ENCODE measurements at places on chromosomes 6 and 20.

- no peak for DNase-seq
Observed at GRCh38 chr6:16749516-16750485, 11.5 kb downstream of the ATXN1 start.

DNA sequence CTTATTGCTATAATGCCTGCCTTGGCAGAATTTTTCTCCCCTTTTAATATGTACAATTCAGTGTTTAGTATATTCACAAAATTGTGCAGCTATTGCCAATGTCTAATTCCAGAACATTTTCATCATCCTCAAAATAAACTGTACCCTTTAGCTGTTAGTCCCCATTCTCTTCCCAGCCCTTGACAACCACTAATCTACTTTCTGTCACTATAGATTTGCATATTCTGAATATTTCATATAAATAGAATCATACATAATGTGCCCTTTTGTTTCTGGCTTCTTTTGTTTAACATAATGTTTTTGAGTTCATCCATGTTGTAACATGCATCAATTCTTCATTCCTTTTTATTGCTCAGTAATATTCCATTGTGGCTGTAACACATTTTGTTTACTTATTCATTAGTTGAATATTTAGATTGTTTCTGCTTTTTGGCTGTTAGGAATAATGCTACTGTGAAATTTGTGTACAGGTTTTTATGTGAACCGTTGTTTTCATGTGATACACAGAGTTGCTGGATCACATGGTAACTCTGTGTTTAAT, 22.4 kb downstream of the STK4 start:
- DNase-seq, result no peak

GRCh38 chr6:146851837-146852236, 253.1 kb downstream of the ADGB start:
- no peak for DNase-seq

DNA sequence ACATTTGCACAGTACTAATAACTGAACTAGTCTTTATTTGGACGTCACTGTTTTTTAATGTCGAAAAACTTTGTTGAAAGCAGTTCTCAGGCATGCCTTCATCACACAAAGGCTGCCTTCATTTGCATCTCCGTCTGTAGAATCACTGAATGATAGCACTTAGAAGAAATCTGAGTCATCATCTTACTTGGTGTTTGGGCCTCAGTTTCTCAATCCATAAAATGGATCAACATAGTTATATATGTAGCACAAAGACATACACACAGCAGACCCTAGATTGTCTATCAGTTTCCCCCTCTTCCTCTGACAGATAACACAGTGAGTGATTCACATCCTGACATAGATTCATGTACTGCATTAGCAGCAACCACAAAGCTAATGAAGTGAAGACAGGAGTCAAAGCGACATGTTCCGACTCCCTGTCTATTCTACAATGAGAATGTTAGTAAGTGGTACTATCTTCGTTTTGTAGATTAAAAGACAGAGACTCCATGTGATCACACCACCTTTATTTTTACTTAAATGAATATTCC, 80.4 kb upstream of the PDE10A start:
- DNase-seq, result no peak

DNA sequence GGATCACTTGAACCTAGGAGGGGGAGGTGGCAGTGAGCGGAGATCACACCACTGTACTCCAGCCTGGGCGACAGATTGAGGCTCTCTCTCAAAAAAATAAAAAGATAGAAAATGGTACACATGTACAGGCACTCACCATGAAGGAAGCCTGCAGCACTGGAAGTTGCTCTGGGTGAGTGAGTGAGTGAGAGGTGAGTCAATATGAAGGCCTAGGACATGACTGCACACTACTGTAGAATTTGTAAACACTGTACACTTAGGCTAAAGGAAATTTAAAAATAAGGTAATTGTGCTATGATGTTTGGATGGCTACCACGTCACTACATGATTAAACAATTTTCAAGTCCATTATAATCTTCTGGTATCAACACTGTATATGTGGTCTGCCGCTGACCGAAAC, 216.2 kb downstream of the FOXC1 start:
- DNase-seq, result no peak

- no peak for DNase-seq
Observed at GRCh38 chr6:27451660-27452390, 21.1 kb downstream of the ZNF184 start.

- no peak for DNase-seq
Observed at GRCh38 chr20:496126-496696, 33.9 kb upstream of the TBC1D20 start.

GRCh38 chr20:38143646-38144554, 21.2 kb downstream of the TGM2 start:
- DNase-seq, result no peak

DNA sequence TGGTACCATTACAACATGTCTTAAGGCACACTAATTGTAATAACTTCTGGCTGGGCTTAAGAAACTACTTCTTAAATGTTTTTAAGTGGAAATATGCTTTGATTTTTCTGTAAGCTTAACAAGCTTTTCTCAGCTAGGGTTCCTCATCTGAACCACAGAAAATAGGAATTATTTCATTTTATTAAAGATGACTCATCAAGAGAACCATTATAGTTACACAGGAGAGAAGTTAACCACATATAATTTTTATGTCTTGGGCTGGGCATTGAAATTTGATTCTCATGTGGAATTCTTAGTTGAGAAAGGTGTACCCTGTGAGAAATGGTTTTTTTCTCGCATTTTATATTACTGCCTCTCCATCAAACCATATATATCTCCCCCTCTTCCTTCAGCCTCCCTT, 75.1 kb downstream of the QKI start:
- no peak for DNase-seq

DNA sequence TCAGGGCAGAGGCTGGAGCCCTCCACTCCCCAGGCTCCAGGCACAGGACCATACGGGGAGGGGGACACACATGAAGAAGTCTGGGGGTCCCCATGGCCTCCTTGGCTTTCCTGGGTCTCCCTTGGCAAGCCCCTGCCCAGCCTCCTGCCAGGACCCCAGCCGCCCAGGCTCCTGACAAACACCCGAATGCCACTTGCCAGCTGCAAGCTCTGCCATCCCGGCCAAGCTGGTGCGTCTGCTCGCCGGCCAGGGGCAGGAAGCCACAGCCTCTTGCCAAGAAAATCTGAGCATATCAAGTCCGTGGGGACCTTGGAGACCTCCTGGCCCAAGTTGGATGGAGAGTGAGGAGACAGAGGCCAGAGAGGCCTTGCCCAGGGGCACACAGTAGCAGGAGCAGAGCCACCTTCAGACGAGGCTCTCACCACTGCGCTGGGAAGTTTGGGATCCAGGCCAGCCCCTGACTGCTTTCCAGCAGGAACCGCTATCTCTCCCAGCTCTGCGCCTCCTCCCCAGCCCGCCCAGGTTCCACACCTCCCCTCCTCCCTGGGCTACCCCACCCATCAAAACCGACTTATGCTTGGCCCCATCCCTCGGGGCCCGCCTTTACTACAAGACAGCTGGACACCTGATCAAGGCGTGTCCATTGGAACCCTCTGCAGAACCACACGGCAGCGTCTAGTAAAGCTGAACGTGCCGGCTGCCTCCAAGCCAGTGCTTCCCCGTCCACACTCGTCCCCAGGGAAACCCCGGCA, 80.2 kb downstream of the GRM4 start:
- DNase-seq, result no peak

- DNase-seq, result no peak
Observed at GRCh38 chr6:138722425-138723371, 50.9 kb upstream of the CCDC28A start.

DNA sequence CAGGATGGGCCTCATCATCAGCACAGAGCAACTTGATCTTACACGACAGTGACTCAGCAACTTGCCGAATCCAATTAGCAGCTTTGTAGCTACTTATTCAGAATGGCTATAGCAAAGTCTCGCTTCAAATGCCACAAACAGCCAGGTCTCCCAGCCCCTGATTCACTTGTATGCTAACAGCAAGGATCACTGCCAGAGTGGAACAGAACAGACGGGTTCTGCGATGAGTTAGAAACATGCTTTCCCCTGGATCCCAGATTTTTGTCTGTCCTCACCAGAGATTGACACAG, 254.4 kb downstream of the NRN1 start:
- no peak for DNase-seq

DNA sequence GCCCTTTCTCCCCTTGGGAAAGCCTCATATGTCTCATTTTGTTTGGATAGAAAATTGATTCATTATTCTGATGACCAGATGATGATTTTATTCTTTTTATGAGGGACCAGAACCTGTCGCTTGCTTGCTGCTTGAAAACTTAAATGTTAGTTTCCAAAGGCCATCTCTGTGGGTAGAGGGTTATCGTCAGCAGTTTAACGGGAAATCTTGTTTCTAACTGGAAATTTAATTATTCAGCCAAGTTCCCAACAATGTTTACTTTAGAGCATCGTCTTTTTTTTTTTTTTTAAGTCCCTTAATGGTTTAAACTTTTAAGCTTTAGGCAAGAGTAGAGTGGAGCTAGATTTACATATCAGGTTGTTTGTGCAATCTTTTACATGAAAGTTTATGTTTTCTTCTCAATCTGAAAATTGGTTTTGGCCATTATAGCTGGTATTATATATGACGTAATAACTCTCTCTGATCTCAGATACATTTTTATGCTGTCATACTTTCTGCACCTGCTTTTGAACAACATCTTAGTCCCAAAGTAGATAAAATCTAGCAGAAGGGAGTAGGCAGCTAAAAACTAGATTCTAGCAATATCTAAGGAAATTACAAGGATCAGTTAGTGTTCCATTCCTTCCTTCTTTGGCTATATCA, 93.9 kb downstream of the FOXO3 start:
- DNase-seq, result no peak

- no peak for DNase-seq
Observed at GRCh38 chr20:33515569-33516216, 25.8 kb downstream of the CBFA2T2 start.

GRCh38 chr6:118594877-118595276, 46.8 kb downstream of the PLN start:
- no peak for DNase-seq

GRCh38 chr6:105091140-105091829, 88.5 kb downstream of the POPDC3 start:
- no peak for DNase-seq

- DNase-seq, result no peak
Observed at GRCh38 chr6:158068893-158069799, 87.5 kb downstream of the SYNJ2 start.

GRCh38 chr6:150662814-150663213, 63.1 kb downstream of the PLEKHG1 start:
- no peak for DNase-seq

DNA sequence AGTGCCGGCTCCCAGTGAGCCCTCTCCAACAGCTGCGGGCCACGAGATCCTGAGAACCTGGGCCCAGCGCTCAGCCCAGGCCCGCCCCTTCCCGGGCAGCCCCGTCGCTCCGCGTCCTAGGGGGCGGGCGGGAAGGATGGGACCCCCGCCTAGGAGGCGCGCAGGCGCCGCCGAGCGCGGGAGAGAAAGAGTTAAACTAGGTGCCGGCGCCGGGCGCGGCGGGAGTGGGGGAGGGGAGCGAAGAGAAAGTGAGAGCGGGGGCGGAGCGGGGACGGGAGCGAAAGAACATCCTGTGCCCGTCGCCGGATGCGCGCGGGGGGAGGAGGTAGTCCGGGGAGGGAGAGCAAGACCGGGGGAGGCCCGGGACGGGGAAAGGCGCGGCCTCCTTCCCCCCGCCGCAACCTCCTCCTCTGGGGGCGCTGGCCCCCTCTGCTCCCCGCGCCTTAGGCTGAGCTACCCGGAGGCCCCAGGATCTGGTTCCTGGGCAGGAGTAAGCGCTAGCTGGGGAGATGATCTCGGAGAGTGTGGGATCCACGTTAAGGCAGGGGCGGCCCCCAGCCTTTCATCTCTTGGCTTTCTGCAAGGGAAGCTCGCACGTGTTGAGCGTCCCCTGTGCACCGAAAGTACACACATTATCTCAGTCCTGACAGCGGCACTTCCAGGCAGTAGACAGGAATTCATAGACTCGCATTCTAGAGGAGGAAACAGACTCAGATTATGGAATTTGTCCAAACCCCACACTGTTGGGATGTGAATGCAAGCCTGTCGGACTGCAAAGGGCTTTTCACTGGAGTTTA, 4.9 kb upstream of the ARMC12 start:
- DNase-seq, result peak; percentile 93

DNA sequence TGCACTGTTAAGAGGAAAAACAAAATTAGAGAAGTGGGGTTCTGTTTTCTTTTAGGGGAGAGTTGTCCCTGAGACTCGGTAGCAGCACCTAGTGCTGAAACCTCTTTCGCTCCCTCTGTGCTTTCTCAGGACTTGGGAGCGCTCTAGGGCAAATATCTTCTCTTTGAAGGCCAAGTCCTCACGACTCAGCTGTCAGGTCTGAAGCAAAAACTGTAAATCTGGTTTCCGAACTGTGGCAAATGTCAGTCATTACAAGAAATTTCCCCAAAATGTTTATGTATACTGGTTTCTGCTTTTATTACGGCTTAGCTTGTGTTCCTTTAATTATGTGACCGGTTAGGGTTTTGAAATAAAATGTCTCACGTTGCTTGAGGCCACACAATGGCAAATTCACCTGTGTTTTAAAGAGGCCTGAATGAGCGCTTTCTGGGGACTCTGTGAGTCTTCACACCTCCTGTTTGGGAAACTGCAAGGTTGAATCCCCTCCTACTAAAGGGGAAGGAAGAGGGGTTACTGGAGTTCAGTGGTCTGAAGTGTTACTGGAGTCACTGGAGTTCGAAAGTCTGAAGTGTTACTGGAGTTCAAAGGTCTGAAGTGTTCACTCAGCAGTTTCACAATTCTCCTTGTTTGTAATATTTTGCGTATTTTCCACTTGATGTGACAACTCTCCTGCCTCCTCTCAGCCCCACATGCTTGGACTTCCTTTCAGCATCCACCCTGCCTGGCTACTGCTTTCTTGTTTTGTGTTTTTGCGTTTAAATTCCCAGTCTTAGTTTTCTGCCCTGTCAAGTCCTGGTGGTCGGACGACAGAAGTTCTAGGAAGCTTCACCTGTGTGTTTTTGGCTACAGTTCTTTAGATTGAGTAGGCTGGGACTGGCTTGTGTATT, 1.6 kb downstream of the SMPDL3A start:
- DNase-seq, result no peak

- no peak for DNase-seq
Observed at GRCh38 chr20:61436283-61436666, 184.2 kb downstream of the CDH4 start.
